ENCODE measurements at places on chromosomes 6 and 20.

DNA sequence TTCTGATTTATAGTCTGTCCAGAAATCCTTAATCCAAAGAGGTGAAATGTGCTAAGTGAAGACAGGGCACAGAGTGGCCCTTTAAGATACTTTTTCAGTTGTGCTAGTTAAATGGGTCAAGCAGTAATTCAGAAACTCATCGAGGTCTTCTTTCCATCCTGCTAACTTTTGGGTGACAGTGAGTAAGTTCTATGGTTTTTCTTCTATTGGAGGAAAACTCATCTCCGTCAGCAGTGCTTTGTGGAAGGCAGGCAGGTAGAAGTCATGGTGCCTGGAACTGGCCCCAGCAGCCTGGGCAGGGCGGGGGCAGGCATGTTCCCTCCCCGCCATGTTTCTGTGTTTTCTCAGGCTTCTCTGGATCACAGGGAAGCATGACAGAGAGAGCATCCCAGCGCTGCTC is 66.5 kb upstream of the SCP2D1 start:
- no peak for DNase-seq

GRCh38 chr6:20811109-20811761 is 277.0 kb downstream of the CDKAL1 start:
- DNase-seq = no peak

GRCh38 chr6:65701325-65701724 is 5.7 kb downstream of the EYS start:
- no peak for DNase-seq

- no peak for DNase-seq
These were observed 759 bp downstream of the CRISP3 start for GRCh38 chr6:49743429-49743828.

- DNase-seq = no peak
These were observed 42.8 kb downstream of the SOBP start for GRCh38 chr6:107532706-107533105.

GRCh38 chr20:16243470-16243869 is 329.8 kb downstream of the KIF16B start:
- DNase-seq = no peak

- DNase-seq = no peak
These were observed 19.3 kb downstream of the JPH2 start for GRCh38 chr20:44167736-44168135.

- no peak for DNase-seq
These were observed 106.9 kb downstream of the SLC22A3 start for GRCh38 chr6:160455081-160455480.

- no peak for DNase-seq
These were observed 75.7 kb downstream of the METTL24 start for GRCh38 chr6:110282412-110282811.

DNA sequence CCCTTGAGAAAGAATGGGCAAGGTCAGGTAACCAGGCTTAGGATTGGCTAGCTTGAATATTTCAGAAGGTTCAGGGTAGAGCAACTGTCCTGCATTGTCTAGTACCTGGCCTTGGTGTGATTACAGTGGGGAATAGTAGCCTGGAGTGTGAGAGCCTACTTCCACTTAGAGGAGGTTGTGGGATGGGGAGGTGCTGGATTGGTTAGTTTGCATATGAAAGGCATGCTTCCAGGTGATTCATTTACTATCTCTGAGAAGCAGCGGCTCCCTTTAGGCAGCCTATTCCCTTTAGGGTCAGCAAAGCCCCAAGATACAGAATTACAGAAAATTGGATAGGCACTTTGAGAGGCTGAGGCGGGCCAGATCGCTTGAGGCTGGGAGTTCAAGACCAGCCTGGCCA is 25.0 kb upstream of the SCGN start:
- DNase-seq = no peak

DNA sequence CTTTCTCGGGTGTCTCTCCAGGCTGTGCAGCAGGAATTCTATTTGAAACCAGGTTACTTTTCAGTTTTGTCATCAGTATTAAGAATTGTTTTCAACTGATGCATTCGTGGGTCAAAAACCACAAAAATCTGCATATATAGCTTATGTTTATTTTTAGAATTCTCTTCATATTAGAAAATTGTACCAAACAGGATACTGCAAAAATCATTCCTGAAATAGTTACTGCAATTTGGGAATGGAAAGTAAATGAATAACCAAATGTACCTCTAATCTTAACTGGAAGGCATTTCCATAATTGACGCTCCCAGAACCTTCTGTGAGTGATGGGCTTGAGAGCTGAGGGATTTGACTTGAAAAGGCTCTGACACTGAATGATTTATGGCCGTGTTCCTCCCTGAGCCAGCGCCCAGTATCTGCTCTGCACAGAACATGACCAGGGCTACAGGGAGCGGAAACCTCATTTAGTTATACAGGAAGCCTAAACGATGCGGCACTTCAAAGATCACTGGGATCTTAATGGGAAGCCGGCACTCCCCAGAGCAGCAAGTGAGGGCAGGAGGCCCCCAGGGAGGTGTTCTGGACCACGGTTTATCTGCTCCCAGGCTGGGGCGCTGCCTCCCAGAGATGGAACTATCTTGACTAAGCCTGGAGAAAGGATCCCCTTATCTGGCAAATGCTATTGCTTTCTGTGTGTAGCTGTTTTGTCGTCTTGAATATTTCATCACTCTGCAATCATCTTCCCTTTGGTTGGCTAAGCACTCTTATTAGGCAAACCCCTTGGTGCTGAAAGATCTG is 446.0 kb downstream of the QKI start:
- no peak for DNase-seq

- DNase-seq = no peak
These were observed 69.2 kb downstream of the TRAM2 start for GRCh38 chr6:52507557-52508260.

DNA sequence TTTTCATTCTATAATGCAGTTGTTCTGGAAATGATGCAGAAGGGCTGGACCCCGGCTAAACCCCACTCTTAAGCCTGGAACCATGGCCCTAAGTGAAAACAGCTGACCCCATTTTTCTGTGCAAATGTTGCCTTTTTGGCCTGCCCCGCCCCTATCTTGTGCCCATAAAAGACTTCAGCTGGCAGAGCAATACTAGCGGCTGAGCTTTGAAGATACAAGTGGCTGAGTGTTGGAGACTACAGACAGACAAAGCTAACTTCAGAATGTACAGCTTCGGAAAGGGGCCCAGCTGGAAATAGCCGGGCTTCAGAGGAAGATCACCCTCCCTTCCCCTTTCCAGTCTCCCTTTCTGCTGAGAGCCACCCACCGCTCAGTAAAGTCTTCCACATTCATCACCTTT is 258.6 kb upstream of the SPTLC3 start:
- DNase-seq = no peak

- peak; percentile 43 for DNase-seq
These were observed 81.8 kb downstream of the ISM1 start for GRCh38 chr20:13302647-13303450.

- no peak for DNase-seq
These were observed 9.5 kb upstream of the DTNBP1 start for GRCh38 chr6:15672291-15672690.

DNA sequence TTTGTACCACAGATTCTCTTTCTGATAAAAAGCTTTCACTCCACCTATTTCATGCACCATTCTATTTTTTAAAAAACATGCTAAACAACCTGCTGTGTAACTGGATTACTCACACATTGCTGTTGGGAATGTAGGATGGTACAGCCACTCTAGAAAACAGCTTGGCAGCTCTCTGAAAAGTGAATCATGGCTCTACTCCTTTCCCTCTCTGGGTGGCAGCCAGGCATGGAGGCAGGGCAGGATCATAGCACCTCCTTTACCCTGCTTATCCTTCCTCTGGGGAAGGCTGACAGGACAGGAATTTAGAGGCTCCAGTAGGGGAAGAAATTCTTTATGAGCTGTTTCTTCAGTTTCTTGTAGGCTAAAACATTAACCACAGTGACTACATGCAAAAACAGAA is 6.7 kb upstream of the VNN2 start:
- DNase-seq = no peak

Data from activated CD4-positive, alpha-beta T cell treated with anti-CD3 and anti-CD28 coated beads for 4 hours (primary cell).